ENCODE measurements at places on chromosomes 13 and 19.

GRCh38 chr13:30873499-30873898 lies 32.6 kb upstream of the MEDAG start:
- DNase-seq: no peak

- no peak for DNase-seq
These were observed 1.4 kb downstream of the ZNF222 start for GRCh38 chr19:44026622-44027021.

- DNase-seq: no peak
These were observed 7.2 kb downstream of the KMT5C start for GRCh38 chr19:55346725-55347441.

DNA sequence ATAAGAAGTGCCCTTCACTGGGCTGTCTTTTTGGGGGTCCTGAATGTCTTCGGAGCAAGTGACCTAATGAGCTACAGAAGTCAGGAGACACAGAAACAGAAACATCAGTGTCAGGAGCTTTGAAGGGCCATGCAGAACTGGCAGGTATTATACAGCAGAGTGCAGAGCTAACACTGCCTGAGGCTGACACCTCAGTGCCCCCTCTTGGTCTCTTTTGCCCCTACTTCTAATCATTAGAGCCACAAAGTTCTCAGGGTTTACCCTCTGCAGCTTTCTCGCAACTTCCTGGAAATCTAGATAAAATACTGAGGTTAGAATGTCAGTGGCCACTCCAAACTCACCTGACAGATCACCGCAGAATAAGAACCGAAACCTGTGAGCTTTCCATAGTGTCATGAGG lies 172.7 kb downstream of the B3GLCT start:
- DNase-seq: no peak

DNA sequence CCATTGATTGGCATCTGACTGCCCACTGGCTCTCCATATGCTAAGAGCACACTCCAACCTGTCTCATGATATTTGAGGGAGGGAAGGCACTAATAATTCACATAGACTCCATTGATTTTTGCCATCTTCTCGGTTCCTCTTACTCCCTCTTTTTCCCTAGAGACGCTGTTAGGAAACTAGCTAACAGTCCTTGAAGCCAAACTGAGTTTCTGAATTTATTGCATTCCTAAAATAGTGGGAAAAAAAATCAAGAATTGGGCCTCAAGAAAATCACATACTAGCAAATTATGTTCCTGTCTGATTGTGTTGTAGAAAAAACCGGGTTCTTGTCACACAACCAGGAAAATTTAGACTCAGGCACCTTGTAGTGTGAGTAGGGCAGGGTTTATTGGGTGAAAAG lies 86.4 kb upstream of the SLC7A1 start:
- no peak for DNase-seq

DNA sequence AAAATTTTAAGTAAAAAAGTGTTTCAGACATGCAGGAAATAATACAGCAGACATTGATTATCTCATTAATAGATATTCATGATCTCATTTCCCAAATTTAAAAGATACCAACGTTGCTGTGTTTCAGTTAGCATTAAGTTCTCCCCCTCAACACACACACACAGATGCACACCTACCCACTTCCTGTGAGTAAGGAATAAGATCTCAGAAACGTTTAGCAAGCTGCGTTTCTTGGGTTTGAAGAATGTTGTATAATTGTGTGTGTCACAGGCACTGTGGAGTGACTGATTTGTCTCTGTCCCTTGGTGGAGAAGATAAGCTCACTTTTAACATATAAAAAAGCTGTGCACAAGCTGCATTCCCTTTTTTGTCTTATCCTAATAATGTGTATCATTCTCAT lies 196.8 kb downstream of the PDS5B start:
- DNase-seq: no peak

DNA sequence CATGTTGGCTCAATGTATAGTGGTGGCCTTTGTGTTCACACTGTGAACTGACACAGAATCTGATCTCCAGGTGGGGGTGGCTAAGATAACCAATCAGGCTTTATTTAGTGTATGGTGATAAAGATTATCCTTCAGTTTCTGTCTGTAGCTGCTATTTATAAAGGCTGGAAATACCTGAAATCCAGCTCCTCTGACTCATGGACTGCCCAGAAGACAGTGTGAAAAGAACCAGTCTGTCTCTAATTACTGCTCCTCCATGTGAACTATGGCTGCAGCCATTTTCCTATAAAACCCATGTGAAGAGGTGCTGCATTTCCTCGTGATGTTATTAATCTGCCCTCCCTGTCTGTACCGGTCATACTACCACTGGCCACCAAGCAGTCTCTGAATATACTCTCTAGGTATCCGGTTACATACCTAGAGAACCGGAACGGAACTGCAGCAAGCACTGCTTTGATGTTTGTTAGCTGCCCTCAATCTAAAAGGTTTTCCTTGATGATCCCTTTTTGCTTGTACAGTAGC lies 238.0 kb downstream of the LHFPL6 start:
- DNase-seq: no peak

DNA sequence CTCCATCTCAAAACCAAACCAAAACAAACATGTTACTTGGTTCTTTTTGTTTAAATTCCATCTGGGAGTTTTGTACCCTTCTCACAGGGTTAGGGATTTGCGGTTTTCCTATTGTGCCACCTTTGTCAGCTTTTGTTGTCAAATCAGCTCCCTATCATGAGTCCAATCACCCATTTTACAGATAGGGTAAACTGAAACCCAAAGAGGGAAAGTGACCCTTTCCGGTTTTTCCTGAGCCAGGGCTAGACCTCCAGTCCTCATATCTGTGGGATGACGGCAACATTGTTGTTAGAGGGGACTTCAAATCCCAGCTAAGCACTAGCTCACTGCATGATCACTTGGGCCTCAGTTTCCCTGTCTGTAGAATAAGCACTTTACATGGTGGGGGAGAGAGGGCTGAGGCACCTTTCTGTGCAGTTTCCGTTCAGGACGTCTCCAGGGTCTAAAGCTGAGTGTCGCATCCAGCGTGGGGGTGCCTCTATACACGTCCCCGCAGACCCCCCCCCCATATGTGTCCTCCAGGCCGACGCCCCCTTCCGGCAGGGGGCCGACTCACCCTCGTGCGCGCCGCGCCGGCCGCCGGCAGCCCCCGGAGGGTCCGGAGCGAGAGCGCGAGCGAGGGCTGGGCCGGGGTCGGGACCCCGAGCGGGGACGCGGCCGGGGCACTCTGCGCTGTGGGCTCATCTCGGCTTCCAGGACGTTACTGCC lies 3.9 kb downstream of the CCDC194 start:
- no peak for DNase-seq

DNA sequence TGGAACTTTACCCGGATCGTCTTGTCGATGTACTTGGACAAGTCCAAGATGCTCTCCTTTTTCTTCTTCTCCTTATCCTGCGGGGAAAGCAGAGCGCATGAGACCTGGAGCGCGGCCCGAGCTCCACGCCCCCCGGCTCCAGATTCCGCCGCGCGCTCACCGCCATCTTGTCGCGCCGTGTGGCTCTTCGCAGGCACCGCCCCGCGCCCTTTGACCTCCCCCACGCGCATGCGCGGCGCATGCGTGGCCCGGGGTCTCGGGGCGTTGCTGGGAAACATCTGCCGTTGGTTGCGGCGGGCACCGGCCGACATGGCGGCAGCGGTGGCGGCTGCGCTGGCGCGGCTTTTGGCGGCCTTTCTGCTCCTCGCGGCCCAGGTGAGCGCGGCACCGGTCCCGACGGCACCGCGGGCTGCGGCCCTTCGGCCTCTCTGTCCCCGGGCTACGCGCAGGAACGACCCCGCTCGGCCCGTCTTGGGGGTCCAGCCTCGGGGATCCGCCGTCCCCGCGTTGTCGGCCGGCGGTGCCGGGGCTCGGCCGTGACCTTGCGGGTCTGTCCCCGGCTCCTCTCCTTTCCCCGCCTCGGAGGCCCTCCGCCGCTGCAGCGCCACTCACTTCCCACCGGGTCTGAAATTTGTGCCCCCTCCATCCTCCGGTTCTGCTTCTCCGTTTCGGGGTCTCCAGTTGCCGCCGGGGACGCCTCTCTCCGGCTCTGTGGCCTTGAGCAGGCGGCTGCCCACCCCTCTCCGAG lies at the start of the genes LSM7 and SPPL2B:
LSM7 (minus strand) TSS at position 186 of the 748 bp plus-strand sequence; CDS start at position 166, 20 bp downstream.
SPPL2B (plus strand) TSS at position 284 of the 748 bp plus-strand sequence; CDS start at position 310, 26 bp downstream.
- peak; percentile 68 for DNase-seq

DNA sequence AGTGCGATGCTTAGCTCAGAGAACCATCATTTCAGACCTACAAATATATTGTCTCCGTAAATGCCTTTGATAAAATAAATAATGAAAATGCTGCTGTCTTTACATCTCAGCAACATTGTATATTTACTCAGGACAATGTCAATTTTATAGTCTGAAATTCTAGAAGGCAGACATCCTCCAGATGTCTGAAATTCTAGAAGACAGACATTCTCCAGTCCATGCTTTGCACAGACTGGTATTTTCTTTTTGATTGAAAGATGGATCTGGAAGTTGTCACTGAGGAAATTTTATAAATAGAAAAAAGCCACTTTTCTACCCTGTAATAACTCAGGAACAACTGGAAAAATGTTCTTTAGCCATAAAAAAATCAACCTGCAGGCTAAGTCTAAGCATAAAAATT lies 2293.3 kb downstream of the PCDH9 start:
- DNase-seq: no peak

DNA sequence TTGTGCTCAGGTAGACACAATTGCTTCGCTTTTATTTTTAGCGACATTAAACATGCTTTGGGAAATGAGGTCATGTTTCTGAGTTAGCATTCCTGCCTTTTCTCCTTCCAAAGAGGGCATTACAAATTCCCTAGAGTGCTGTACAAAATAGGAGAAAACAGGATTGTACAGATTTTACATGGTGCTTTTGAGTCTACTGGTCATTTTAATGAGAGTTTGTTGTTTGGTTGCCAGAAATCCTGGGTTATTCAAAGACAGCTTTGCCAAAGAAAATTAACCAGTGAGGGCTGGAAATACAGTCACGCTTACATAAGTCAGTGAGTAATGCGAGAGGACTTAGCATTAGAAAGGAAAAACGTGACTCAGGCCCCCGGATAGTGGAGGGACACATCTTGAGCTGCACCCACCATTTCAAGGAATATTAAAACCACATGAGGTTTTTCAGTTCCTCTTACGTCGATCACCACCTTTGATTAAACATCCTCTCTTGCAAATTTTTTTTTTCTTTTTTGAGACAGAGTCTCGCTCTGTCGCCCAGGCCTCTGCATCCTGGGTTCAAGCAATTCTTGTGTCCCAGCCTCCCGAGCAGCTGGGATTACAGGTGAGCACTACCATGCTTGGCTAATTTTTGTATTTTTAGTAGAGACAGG lies 55.4 kb downstream of the SACS start:
- DNase-seq: peak; percentile 93

DNA sequence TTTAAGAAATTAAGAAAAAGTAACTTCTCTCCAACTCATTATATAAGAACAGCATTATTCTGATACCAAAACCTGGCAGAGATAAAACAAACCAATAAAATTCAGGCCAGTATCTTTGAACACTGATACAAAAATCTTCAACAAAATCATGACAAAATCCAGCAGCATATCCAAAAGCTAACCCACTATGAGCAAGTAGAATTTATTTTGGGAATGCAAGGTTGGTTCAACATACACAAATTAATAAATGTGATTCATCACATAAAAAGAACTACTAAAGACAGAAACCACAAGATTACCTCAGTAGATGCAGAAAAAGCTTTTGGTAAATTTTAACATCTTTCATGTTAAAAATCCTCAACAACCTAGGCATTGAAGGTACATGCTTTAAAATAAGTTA lies 12.3 kb downstream of the ZNF91 start:
- no peak for DNase-seq

GRCh38 chr13:67742478-67742877 lies 512.3 kb upstream of the PCDH9 start:
- no peak for DNase-seq

DNA sequence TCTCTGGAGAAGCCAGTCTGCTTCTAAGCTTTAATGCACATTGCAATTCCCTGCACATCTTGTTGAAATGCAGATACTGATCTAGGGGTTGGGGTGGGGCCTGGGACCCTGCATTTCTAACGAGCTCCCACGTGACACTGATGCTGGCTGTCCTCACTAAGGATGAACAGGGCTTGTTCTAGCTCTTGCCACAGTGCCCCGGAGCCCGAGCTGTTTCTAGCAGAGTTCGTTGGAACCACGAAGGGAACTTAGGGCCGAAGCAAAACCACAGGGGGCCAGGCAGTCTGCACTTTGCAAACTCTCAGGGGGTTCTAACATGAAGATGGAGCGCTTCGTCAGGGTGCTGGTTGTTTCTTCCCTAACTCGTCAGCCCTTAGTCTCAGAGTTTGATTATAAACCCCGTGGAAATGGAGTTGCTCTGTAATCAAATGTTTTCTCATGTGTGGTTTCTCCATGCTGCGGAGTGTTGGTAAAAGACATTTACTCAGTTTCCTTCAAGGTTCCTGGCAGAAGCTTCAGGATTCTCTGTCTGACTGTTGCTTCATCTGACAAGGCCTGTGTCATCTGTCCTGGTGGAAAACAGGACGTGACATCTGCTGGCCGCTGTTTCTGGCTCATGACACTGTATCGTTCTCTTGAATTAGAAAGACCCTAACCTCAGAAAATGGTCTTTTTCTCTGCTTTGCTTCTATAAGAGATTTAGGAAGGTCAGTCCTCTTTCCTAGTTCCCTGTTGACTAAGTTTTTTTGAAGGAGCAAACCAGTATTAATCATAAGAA lies 221.5 kb downstream of the TEX29 start:
- DNase-seq: no peak

DNA sequence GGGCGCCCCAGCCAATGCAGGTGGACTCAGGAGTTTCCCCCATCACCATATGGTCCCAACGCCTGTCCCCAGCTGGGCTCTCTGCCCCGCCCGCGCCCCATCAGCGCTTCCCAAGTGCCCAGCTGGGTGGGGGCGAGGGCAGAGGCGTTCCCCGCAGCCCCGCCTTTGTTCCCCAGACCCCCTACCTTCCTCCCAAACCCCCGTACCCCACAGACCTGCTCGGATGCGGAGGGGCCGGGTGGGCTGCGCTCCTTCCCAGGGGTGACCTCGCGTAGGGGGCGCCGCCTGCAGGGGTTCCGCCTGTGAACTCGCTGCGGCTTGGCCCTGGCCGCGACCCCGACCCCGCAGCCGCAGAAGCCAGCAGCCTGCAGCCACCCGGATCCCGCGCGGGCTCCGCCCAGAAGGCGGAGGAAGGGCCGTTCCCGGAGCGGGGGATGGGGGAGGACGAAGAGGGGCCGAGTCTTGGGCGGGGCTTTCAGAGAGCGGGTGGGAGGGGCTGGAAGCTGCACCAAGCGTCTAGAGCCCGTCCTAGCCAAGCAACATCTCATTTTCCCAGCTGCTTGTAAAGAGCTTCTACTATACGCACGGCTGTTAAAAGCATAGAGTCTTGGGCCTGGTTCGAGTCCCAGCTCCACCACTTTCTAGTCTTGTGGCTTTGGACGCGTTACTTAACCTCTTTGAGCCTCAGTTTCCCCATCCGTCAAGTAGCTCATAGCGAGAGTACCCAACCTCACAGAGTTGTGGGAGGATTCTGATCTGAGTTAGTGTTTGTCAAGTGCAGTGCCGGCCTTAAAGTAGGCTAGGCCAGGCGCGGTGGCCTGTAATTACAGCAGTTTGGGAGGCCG lies at the start of gene RAB3D:
RAB3D (minus strand) TSS at position 404 of the 845 bp plus-strand sequence. CDS start 2,258 bp downstream, outside the sequence.
- peak; percentile 62 for DNase-seq
